ENCODE measurements at places on chromosomes 16 and 17.

GRCh38 chr16:28072087-28072486 lies 8.6 kb upstream of the GSG1L start:
- no peak for DNase-seq

DNA sequence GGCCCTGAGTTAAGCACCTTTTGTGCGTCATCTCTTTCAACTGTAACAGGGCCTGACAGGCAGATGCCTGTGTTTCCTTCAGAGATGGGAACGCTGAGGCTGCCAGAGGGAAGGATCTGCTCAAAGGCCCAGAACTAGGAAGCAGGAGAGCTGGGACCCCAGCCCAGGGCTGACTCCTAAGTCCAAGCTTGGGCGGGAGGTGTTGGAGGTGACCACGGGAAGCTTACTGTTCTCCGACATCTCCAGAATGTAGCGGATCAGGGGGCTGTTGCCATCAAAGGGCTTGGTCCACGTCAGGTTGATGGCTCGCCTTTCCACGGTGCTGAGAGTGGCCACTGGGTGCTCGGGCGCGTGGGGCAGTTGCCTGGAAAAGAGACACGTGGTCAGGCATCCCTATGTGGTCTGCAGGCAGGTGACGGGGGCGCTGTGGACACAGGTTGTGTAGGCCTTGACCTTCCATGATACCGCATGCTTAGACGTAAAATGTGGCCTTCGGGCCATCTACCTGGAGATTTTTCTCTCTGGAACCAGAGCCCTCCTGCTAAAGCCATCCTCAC lies 111.4 kb upstream of the CDC42EP4 start:
- no peak for DNase-seq

GRCh38 chr16:85453194-85453678 lies 159.9 kb upstream of the GSE1 start:
- DNase-seq, result no peak

GRCh38 chr17:76048711-76049110 lies 21.6 kb upstream of the EVPL start:
- no peak for DNase-seq

- no peak for DNase-seq
Observed at GRCh38 chr17:47808036-47808829, 13.4 kb downstream of the OSBPL7 start.

DNA sequence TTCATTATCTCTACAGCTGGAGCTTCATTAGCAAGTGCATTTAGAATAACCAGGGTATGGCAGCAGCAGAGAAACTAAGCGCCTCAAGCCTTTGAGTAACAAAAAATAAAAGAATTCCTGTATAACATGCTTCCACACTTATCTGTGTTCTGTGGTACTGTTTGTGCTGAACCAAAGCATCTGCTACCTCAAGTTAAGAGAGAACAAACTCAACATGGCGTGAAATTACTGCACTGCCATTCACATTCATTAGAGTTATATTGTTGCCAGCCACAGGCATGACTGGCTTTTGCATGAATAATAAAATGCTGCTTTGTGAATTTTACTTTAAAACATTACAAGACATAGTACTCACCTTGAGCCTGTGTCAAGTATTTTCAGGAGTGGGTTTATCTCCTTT lies 76.6 kb downstream of the NLK start:
- DNase-seq, result no peak

Data from dermis microvascular lymphatic vessel endothelial cell (primary cell).